Psoas muscle (tissue), 8 donors: ENCODE measurements at places on chromosomes 2 and 18. TPM values are rescaled to one million over a fixed set of nuclear protein-coding genes. Genes with fewer than 3 reads are reported as not detected.

DNA sequence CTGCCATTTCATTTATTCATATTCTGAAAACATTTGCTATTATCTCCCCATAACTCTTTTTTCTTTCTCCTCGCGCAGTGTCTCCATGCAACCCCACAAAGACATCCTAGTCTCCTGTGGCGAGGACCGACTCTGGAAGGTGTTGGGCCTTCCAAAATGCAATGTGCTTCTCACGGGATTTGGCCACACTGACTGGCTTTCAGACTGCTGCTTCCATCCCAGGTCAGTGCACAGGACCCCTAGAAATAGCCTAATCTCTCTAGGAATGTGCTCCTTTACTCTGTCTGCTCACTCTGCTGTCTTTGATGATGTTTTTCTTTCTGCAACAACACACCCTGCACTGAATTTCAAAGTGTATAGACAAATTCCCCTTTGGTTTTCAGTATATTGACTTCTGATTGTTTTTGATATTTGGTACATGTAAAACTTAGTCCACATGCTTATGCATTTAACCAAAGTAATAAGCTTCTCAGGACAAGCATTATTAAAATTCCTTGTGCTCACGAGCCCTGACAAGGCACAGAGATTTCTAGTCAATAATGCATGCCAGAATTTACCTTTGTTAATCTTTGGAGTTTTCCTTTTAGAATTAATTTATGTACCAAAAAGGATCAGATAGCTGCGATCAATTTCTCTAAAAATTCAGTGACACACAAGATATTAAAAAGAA, 548.3 kb upstream of the VWC2L start:
- no peak overlapping the region for H3K27ac ChIP-seq
- H3K36me3 ChIP-seq: no peaks in the 10 kb centered on the region
- no peak for DNase-seq
- H3K4me3 ChIP-seq: no peak overlapping the region
- H3K27me3 ChIP-seq: no peaks in the 10 kb centered on the region

DNA sequence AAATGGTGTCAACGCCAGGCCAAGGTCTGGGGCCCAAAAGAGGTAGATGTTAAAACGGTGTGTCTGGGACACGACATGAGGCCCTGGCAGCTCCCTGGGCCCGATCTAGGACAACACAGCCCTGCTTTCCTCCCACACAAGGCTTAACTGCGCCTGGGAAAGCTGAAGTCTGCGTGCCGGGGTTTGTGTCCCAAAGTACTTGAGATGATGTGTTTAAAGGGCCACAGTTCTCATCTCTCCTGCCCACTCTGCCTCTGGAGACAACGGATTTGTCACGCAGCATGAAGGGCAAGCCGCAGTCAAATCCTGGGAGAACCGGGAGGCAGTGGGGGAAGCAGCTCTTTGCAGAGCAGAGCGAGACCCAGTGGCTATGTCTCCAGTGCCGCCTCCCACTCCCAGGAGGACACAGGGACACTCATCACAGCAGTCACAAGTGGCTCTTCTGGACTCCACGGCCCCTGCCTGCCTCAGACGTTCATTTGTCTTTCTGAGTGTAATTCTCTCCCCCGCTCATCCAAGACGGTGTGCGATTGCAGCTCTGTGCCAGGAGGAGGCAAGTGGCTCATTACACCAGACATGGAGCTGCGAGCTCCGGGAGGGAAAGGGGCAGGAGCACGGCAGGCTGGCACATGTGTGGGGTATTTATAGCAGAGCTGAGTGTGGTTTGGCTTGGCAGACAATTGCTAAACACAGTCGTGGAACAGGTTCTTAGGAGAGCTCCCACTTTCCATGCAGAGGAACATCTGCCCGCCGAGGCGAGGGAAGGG, 57.7 kb upstream of the SEMA4C start:
- H3K27me3 ChIP-seq: no peaks in the 10 kb centered on the region
- no peaks in the 10 kb centered on the region for H3K36me3 ChIP-seq
- peak overlapping the region; percentile 46 for H3K4me3 ChIP-seq
- H3K4me1 ChIP-seq: peaks cover 14% of the 10 kb centered on the region

GRCh38 chr2:119429225-119429981, 2.3 kb upstream of the TMEM37 start:
- no peak overlapping the region for H3K4me3 ChIP-seq
- no peak overlapping the region for H3K27ac ChIP-seq
- no peak for DNase-seq
- H3K4me1 ChIP-seq: peaks cover 5% of the 10 kb centered on the region

DNA sequence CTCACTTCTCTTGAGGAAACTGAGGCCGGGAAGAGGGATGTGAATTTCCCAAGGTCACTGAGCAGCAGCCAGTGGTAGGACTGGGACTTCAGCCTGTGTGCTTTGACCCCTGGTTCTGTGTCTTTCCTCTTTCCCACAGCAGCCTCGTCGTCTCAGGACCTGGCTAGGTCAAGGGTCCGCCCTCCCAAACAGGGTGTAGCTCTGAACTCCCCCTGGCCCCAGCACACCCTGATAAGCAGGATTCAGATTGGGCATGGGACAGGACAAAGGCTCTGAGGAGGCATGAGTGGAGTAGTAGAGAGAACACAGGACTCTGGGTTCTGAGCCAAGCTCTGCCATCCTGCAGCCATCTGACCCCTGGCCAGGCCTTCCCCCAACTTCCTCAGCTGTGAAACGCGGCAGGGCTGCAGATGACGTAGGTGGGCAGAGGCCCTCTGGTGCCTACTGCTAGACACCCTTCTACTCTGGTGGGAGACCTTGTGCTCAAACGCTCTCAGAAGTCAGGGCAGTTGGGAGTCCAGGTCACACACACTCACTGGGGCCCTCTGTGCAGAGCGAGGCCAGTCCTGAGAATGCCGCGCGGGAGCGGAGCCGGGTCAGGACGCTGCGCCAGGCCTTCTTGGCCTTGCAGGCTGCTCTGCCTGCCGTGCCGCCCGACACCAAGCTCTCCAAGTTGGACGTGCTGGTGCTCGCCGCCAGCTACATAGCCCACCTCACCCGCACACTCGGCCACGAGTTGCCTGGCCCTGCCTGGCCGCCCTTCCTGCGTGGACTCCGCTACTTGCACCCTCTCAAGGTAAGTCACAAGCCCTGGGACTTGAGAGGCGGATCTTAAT, 984 bp downstream of the TCF23 start:
- H3K4me3 ChIP-seq: no peak overlapping the region
- no peaks in the 10 kb centered on the region for H3K36me3 ChIP-seq
- no peak for DNase-seq
- H3K4me1 ChIP-seq: no peaks in the 10 kb centered on the region

- H3K36me3 ChIP-seq: no peaks in the 10 kb centered on the region
- H3K4me3 ChIP-seq: no peak overlapping the region
- no peak overlapping the region for H3K27ac ChIP-seq
Observed at GRCh38 chr2:203122317-203122986, 107.8 kb downstream of the NBEAL1 start.

- no peaks in the 10 kb centered on the region for H3K27me3 ChIP-seq
- H3K27ac ChIP-seq: no peak overlapping the region
- no peaks in the 10 kb centered on the region for H3K36me3 ChIP-seq
Observed at GRCh38 chr2:168139852-168140251, 107.5 kb downstream of the STK39 start.

DNA sequence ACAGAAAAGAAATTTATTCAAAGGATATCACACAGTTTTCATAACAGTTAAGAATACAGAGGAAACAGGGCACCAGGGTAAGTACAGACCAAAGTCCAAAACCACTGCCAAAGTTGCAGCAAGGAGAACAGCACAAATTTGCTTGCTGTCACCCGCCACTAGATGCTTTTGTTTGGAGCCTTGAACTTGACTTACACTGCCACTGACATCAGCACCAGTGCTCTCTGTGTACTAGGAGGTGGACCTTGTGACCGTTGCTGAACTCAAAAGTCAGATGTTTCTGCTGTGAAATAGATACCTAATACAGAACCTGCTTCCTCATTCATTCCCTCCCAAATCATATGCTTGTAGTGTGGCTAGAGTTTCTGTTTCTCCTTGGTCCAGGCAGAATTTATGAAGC, 578.3 kb upstream of the TMEFF2 start:
- no peak for DNase-seq
- no peaks in the 10 kb centered on the region for H3K36me3 ChIP-seq
- no peaks in the 10 kb centered on the region for H3K4me1 ChIP-seq
- no peaks in the 10 kb centered on the region for H3K27me3 ChIP-seq
- H3K4me3 ChIP-seq: no peak overlapping the region

DNA sequence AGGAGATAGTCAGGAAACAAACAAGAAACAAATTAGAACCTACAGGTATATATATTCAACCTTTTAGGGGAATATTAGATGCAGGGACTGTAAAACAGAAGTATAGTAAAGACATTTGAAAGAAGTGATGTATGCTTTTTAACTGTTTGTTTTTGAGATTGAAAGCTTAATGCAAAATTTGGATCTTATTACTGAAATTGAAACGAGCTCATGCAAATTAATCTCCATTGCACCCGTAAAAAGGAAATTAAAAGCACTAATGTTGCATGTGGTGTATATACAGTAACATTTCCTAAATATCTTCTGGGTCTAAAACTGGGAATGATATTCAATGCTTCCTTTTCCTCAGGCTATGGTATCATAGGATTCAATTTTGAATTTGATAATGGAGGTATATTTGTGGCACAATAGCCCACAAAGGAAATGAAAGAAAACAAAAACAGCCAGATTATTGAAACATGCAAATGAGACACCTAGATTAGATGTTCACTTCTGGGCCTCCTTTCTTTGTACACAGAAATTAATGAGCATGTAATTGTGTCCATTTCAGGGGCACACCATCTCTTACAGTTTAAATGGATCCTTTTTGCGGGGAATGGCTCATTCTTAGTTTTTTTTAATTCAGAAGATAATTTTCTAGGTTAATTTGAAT, 1.6 kb upstream of the ELOA2 start:
- no peaks in the 10 kb centered on the region for H3K36me3 ChIP-seq
- no peak overlapping the region for H3K27ac ChIP-seq
- H3K27me3 ChIP-seq: no peaks in the 10 kb centered on the region
- no peaks in the 10 kb centered on the region for H3K4me1 ChIP-seq
- H3K4me3 ChIP-seq: no peak overlapping the region
- DNase-seq: no peak

DNA sequence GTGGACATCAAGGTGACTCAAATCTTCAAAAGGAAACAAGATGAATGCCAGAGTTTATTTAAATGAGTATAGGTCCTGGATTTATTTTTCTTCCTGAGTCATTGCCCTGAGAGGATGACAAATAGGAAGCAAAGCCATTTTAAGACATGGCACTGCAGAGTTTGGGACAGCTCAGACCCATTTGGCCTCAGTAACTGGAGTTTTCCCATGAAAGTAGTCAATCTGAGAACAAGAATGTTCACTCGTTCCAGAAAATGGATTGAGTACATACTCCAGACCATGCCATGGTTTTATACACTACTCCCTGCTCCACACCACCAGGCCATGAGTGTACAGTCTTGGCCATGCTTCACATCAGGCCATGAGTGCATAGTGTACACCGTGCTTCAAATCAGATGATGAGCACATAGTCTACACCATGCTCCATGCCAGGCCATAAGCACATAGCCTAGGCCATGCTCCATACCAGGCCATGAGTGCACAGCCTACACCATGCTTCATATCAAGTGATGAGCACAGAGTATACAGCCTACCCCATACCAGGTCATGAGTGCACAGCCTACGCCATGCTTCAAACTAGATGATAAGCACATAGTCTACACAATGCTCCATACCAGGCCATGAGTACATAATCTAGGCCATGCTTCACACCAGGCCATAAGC, 202.4 kb downstream of the FBXO15 start:
- no peaks in the 10 kb centered on the region for H3K27me3 ChIP-seq
- H3K27ac ChIP-seq: no peak overlapping the region
- no peaks in the 10 kb centered on the region for H3K36me3 ChIP-seq
- no peak overlapping the region for H3K4me3 ChIP-seq
- DNase-seq: no peak

- no peak overlapping the region for H3K27ac ChIP-seq
- no peaks in the 10 kb centered on the region for H3K4me1 ChIP-seq
- DNase-seq: no peak
Observed at GRCh38 chr2:83633423-83633822, 825.7 kb downstream of the SUCLG1 start.

GALNT13 gene
- total RNA-seq: not detected

DNA sequence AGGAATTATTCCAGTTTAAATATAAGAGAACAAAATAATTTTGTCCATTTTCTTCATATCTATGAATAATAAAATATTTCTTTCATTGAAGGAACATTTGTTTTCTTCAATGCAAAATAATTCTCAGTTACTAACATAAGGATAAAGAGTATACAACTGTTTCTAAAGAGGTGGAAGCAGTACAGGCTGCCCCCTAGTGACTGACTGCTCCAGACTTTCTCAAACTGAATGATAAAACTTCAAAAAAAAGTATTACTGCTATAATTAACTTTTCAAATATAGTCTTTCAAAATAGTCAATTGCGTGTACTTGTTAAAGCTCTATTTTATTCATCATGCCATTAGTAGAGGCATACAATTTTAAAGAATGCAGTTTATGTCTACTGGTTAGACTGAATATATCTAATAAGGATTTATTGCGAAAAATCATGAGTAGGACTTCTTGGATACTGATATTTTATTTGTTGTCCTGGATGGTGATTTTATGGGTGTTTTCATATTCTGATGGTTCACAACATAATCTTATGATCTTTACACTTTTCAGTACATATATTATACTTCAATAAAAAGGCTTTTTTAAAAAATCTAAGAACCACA, 100.1 kb downstream of the WDPCP start:
- H3K27me3 ChIP-seq: no peaks in the 10 kb centered on the region
- no peak overlapping the region for H3K4me3 ChIP-seq
- no peaks in the 10 kb centered on the region for H3K4me1 ChIP-seq
- peaks cover 12% of the 10 kb centered on the region for H3K36me3 ChIP-seq
- H3K27ac ChIP-seq: no peak overlapping the region
- no peak for DNase-seq

UPP2 gene
- total RNA-seq: not detected

LAPTM4A gene
- total RNA-seq: 71.3 TPM

DNA sequence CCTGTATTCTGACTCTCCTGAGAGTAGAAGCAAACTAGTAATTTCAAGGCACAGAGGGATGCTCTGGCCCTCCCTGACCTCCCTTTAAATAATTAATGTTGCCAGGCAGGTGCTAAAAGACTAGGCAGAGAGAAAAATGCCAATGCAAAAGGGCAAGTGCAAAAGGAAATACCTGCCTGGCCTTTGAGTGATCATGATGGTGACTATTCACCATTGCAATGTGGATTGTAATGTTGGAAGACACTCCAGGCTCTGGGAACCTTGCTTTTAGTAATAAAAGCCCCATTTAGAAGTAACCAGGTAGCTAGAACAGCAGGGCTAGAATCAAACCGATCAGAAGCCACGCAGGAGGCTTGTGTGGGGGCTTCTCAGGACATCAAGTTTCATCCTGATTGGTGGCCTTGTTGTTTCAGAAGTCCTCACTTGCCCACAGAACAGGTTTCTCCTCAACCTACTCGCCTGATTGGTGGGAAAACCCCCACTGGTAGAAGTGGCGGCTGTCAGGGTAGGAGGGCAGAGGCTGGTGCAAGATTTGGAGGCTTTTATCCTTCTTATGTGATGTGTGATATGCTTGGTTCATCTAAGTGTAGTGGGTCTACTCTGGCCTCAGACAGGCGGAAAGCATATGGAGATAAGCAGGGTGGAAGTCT, 16.0 kb upstream of the CHRNA1 start:
- H3K36me3 ChIP-seq: no peaks in the 10 kb centered on the region
- no peaks in the 10 kb centered on the region for H3K4me1 ChIP-seq
- no peak for DNase-seq
- H3K27ac ChIP-seq: no peak overlapping the region
- H3K27me3 ChIP-seq: no peaks in the 10 kb centered on the region
- no peak overlapping the region for H3K4me3 ChIP-seq
